Nephron progenitor cell (in vitro differentiated cells): ENCODE measurements at places on chromosomes 3 and 15.

DNA sequence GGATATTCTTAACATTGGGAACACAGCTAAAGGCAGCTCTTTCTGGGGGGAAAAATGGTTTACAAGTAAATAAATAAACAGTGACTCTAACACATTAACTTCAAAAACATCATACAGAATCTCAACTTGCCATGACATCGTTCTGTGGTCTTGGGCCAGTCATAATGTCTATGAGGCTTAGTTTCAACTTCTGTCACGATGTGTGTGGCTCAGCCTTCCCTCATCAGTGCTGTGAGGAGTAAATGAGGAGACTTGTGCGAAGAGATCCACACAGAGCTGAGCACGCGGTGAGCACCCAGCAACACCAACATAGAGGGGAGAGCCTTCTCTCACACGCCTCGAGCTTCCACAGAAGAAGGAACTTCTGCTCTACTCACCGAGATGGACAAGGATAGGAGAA, 49.0 kb downstream of the DZIP1L start:
- DNase-seq = no peak

DNA sequence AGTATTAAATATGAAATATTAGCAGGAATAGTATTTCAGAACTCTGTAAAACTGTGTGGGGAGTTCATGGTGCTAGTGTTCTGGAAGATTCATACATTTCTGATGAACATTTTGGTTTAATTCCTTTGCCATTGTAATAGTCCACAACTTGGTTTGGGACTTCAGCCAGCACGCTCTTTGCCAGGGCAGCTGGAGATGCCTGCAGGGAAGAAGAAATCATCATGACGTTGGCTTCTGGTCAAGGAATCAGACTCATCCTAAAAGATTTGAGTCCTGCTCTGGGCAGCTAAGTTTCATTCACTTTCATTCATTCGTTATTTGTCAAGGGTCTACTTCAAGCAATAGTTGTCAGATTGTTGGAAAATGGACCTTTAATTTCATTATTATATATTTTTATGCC, 32.4 kb upstream of the MRPL3 start:
- no peak for DNase-seq

GRCh38 chr15:33028495-33028894, 166.0 kb downstream of the FMN1 start:
- DNase-seq = no peak

DNA sequence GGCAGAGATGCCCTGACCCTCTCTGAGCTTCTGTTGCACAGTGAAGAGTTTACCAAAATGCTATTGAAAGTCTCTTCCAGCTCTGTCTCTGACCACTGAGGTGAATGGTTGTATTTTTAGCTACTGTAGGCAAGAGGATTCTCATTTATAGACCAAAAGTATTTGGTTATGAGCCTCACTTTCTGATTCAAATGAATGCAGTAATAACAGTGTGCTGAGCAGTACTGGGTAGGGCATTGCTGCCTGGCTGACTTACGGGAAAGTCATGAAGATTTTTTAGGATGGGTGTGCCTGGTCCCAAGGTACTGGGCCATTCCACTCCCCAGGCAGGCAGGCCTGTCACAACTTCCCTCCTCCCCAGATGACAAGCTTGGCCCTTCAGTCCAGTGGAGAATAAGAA, 15.5 kb downstream of the PLA1A start:
- no peak for DNase-seq

DNA sequence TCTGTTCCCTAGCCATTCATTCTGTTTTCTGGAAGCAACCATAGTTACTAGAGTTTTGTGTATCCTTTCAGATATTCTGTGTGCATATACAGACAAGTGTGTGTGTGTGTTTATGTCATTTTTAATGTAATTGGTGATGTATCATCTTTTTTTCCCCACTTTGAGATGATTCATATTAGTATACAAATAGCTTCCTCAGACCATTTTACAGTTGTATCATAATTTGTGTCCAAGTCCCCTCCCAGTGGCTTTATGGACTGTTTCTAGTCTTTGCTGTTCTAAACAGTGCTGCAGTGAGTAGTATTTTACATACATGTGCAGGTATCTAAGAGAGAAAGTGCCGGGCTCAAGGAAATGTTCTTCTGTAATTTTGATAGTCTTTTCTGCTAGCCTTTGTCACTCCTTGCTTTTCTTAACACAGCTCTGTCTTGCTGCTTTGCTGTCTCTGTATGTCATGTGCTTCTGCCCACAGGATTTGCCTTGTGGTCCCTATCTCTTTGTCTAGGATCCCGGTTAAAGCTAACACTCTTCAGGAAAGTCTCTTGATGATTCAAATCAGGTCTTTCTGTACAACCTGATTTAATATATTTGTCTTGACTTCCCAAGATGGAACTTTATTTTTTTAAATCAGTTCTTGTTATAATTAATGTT, 31.5 kb upstream of the FBXL22 start:
- DNase-seq = no peak

GRCh38 chr15:68439506-68439905, 7.5 kb upstream of the ITGA11 start:
- no peak for DNase-seq

GRCh38 chr15:70664494-70664893, 98.9 kb downstream of the UACA start:
- no peak for DNase-seq

- DNase-seq = no peak
Observed at GRCh38 chr15:52159645-52160044, 31.5 kb downstream of the GNB5 start.

DNA sequence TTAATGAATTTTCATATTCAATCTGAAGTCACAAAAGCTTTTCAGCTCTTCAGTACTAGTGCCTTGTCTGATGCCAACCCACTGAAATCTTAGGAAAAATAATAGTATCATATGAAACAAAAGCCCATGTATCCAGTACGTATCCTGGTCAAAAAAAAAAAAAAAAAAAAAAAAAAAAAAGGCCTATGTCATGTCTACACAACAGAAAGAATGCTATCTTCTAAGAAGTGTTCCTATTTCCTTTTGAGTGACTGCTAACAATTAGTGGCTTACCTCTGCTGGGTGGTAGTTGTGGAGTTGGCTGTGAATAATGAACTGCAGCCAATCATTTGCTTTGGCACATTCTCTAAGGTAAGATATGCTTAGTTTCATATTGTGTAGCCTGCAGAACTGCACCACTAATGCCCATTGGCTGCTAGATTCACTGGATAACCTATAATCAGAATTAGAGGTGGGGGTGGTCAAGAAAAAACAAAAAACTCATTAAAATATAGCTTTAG, 59.6 kb downstream of the EIF3J start:
- DNase-seq = no peak

DNA sequence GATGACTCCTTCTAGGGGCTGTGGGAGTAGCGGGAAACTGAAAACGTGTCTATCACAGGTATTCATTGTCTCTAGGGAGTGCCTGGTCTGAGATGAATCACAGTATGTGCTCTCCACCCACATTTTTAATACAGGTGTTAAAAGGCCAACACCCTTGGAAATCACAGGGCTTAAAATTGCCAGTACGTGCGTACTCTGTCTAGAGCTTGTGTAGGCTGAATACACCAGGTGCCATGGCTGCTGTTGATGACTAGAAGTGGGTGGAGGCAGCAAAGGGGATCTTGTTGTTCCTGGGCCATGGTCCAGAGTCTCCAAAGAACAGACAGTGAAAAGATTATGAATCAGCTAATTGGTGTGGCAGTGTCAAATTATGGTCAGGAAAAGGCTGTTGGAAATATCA, 35.1 kb upstream of the P3H2 start:
- DNase-seq = no peak

DNA sequence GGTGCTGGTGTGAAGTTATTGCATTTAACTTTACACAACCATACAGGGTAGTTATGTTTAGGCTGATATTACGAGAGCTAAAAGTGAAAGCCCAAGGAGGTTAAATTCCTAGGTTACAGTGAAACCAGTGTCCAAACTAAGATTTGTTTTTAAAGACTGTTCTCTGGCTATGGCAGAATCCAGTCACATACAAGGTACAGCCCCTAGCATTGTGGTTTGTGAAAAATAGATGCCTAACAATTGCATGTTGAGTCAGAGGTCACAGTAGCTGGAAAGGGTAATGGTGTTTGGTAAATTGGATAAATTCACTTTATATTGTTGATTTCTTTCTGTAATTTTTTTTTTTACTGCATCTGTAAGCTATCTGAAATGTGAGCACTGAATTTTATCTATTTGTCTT, 614.6 kb upstream of the TBL1XR1 start:
- DNase-seq = no peak

- no peak for DNase-seq
Observed at GRCh38 chr3:150544041-150544440, 2.3 kb downstream of the SERP1 start.

- DNase-seq = peak; percentile 69
Observed at GRCh38 chr3:149658744-149659497, 1.1 kb upstream of the WWTR1 start.

DNA sequence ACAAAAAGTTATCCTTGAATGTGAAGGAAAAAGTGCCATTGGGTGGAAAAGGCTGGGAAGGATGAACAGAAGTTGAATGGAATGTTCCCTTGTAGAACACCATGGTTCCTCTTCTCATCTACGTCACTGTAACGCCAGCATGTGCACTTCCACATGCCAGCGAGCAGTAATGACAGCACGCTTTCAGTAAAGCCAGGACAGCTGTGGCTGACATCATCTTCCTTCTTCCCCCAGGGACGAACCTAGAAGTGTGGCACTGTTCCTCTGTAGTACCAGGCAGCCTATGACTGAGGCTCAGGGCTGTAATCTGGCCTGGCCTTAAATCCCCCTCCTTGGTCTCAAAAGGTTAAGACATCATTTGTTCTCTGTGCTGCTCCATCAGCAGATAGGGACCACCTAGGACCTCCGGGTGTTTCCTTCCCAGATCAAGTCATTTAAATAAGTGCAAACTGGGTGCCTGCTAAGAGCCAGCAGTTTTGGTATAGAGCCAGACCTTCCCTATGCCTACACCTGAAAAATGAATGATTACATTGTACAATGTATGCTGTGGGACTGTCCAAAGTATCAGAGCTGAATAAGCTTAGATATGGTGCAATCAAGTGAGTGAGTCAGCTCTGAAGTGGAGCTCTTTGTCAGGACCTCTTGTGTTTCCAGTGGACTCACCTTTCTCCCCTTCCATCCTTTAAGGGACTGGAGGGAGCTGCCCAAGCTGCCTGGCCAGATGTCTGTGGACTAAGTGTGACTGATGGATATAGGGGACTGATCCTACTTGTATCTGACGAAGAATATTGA, 5.6 kb upstream of the SRPRB start:
- no peak for DNase-seq

- no peak for DNase-seq
Observed at GRCh38 chr3:37862903-37863815, 1.5 kb downstream of the CTDSPL start.

DNA sequence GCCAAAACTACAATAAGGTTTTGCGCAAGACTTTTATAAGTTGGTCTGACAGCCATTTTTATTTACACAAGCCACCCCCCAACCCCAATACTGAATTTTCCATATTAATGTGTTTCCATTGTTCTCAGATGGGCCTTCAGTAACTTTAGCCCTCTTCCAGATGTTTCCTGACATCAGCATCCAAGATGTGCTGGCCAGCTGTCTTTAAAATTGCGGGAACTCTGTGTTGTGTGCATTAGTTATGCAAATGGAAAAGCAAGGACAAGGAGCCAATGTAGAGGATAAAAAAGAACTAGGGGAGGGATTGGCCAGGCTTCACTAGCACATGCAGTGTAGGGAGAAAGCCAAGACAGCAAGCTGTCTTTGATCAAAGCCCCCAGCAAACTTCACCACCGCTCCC, 45.4 kb downstream of the COMMD2 start:
- DNase-seq = no peak

GRCh38 chr3:174153871-174154270, 705.3 kb upstream of the NAALADL2 start:
- DNase-seq = no peak

DNA sequence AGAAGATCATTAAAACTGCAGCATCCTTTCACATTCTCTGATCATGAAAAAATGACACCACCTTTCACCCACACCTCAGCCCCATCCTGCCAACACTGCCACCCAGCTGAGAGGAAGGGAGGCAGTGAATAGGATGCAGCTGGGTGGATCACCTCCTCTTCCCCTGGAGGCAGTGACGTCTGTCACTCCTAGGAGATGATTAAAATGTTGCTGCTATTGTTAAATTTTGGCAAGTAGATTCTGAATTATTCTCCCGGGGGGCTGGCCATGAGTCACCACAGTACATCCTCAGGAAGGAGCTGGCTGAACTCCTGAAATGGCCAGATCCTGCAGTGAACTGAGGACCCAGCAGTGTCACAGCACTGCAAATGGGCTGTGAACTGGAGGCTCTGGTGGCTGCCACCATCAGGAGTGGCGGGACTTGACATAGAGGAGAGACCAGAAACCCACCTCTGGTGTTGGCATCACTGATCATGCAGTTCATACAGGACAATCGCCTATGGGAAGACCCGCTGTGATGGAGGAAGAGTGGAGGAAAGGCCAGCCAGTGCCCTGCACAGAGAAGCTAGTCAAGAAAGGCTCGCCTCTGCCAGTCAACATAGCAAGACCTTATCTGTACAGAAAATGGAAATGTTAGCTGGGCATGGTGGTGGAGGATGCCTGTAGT, 199.1 kb downstream of the FAM43A start:
- DNase-seq = no peak
